Ammon's horn (tissue), 1 donor: ENCODE measurements at places on chromosomes 3 and 15.

- DNase-seq = no peak
Measured at GRCh38 chr3:66469220-66469640, 31.6 kb downstream of the LRIG1 start.

DNA sequence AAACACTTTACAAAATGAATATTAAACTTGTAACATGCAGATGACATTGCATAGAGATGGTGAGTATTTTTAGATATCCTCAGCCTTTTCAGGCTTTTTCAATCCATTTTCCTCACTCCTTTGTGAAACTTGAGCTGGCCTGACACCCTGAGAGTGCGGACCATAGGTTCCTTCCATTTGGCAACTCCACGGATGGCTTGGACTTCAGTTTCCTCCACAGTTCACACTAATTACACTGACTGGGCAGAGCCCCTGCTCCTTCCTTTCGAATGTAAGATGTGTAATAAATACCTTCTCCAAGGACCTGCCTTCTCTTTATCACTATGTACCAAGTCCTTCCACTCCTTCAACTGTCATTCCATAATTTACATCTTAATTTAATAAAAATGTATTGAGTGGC, 141.7 kb upstream of the LRIG1 start:
- no peak for DNase-seq

DNA sequence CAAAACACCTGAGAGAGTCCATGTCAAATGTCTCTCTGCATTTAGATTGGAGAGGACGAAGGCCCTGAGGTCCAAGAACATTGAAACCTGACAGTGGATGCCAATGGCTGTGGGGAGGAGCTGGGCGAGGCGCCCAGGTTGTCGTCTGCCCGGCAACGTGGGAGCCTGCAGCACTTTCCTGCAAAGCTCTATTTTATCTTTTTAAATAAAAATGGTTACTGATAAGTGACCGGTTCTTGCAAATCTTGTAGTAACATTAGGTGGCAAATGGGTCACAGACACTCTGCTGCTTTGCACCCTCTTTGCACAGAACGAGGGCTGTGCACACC, 19.5 kb upstream of the FANCD2 start:
- DNase-seq = no peak

GRCh38 chr3:136186344-136186743, 9.8 kb downstream of the MSL2 start:
- no peak for DNase-seq

DNA sequence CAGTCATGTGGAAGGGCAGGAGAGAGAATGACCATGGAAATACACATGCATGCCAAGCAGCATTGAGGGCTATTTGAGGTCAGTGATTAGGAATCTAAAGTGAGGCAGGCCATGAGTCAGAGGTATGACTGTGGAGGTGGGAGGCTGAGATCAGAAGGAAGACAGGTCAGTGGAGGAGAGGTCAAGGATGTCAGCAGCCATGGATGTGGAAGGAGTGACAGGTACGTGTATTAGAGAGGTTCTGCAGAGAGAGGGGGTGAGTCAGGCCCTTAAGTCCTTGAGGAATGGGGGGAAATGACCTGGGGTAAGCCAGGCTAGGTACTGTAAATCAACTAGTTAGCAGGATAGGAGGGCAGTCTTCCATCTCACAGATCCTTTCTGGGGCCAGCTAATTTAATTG, 166.6 kb downstream of the ANO10 start:
- DNase-seq = no peak
